ENCODE measurements at places on chromosomes 1 and 21.

DNA sequence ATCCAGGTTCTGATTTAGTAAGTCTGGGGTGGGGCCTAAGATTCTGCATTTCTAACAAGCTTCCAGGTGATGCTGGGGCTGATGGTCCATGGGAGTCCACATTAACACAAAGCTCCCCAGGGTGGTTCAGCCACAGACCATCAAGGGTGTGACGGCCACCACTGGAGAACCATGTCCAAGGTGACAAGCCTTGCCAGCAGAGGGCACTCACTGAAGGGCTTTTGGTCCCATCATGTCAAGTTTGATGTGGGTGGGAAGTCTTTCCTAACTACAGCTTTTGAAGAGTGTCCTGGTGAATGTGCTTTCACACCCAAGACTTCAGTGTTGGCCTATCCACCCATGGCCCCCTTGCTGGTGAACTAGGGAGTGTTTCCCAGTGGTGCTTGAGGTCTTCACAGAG lies 67.1 kb downstream of the UBE2T start:
- DNase-seq, result peak; percentile 13

- DNase-seq, result no peak
Observed at GRCh38 chr21:34636961-34637360, 22.0 kb upstream of the RCAN1 start.

DNA sequence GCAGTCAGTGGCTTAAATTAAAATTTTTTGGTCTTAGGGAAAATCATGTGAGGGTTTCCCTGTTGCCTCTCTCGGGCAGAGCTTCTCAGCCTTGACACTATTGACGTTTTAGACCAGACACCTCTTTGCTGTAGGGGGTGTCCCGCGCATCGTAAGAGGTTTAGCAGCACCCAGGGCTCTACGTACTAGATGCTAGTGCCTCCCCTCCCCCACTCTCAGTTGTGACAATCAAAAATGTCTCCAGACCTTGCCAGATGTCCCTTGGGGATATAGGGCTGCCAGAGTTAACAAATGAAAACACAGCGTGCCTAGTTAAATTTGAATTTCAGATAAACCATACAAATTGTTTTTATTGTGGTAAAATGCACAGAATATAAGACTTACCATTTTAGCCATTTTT lies 293.3 kb downstream of the DISC1 start:
- DNase-seq, result peak; percentile 57

- DNase-seq, result peak; percentile 91
Observed at GRCh38 chr1:225453797-225454648, 26.2 kb upstream of the LBR start.

- DNase-seq, result no peak
Observed at GRCh38 chr21:17119466-17120297, 393.2 kb upstream of the CXADR start.

DNA sequence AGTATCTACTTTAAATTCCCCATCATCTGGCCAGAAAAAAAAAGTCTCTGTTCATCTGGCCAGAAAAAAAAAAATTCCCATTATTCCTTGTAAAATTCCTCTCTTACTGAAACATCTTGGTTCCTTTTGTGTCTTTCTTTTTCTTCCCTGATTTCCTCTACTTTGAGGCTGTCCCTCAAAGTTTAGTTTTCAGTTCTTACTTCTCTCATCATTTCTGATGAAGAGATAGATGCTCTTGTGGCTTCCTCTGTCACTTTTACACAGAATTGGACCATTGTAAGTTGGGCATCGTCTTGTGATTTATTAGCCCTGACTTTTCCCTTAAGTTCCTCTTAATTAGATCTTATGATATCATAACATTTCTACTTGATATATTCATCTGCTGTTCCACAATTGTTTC lies 6.5 kb downstream of the SOAT1 start:
- no peak for DNase-seq

- DNase-seq, result peak; percentile 56
Observed at GRCh38 chr1:82818586-82818985, 1017.9 kb downstream of the ADGRL2 start.

DNA sequence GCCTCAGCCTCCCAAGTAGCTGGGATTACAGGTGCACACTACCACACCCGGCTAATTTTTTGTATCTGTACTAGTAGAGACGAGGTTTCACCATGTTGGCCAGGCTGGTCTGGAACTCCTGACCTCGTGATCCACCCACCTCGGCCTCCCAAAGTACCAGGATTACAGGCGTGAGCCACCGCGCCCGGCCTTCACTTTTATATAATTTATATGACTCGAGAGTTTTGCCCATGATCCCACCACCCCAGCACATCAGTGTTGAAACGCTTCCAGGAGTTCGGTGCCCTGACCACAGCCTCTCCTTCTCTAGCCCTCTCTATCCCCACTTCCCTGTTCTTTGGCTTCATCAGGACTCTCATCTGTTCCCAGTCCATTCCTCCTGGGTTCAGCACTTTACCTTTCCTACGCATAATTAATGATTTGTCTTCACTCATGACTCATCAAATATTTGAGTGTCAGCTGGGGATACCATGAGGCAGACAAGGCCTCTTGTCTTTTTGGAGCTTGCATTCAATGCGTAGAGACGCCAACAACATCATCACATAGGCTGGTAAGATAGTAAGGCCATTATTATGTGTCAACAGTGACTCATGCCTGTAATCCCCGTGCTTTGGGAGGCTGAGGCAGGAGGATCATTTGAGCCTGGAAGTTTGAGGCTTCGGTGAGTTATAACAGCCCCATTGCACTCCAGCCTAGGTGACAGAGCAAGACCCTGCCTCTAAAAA lies 1.4 kb downstream of the PMF1 start:
- no peak for DNase-seq

GRCh38 chr1:23577056-23578004 lies 18.0 kb upstream of the ID3 start:
- no peak for DNase-seq

DNA sequence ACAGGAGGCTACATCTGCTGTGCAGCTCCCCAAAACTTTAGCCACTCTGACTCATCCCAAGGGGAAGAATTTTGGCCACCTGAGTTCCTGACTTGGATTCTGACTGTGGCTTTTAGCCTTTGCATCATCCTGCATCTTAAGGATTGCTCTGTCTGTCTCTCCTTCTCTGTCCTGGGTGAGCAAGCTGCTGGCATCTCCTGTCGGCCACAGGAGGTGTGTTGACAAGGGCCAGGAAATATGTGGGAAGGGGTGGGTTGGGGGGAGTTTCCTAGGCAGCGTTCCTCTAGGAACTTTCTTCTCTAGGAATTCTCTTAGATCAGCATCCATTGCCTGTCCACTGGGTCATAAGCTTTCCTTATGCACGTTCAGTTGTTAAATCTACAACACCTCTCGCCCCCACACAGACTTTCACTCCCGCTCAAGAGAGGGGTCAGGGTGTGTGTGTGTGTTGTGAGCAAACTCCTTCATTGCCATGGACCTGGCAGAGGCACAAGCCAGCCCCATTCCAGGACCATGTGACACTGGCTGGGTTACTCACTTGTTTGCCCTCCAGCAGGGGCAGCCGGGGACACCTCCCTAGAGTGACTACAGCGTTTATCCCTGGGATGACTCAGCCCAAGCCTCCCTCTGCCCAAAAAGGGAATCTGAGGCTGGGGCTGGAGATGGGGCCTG lies 145.0 kb upstream of the DUSP10 start:
- no peak for DNase-seq

DNA sequence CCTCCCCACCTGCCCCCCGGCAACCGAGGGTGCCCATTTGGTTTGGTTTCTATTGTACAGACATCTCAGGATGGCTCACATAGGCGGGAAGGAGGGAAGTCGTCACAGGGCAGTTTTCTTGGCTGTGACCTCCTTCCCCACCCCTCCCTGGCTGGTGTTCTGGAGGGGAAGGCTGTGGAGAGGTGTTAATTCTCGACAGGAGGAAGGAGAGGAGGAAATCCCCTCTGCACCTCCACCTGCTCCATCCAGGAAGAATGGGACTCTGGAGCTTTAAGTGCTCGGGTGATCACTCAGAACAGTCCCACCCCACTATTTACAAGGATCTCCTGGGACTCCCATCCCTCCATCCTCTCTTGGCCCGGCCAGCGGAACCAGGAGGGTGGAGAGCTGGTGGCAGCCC lies 7.6 kb downstream of the MEX3A start:
- no peak for DNase-seq

GRCh38 chr21:46208761-46209721 lies 19.5 kb downstream of the LSS start:
- no peak for DNase-seq
